Jurkat, Clone E6-1 (cell line): ENCODE measurements at places on chromosomes 13 and 19.

GRCh38 chr13:99288089-99288488 is 19.1 kb downstream of the GPR183 start:
- no peak for DNase-seq

- no peak for DNase-seq
These were observed 96.2 kb upstream of the RFC3 start for GRCh38 chr13:33721724-33722123.

- peak; percentile 30 for DNase-seq
These were observed 13.5 kb downstream of the TUBGCP3 start for GRCh38 chr13:112574416-112574815.

- DNase-seq = no peak
These were observed 11.0 kb downstream of the PAF1 start for GRCh38 chr19:39379865-39380396.

- no peak for DNase-seq
These were observed 36.8 kb upstream of the GAS6 start for GRCh38 chr13:113900646-113901045.

- no peak for DNase-seq
These were observed 10.8 kb downstream of the CREB3L3 start for GRCh38 chr19:4164262-4164661.

DNA sequence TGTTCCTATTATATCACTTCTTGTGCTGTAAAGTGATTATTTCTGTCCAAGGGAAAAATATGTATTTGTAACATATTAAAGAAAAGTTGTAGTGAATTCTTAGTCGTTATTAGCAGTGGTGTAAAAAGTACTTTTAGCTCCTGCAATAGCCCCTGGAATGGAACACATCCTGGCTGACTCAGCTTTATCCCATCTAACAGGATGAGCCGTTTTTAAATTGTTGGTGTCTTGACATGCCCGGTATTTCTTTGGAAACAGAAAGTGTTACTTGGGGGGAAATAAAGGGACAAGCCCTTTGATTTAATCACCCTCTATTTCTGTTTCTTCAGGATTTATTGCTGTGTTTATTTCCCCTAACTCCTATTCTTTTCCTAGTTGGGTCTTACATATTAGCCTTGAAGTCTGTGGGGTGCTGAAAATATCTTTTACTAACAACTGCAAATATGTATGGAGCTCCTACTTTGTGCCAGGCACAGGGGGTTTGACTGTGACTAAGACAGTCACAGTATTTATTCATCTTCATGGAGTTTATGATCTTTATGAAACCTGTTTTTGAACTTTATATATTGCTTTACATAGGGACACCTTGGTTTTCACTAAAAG is 17.9 kb downstream of the COG3 start:
- DNase-seq = no peak

DNA sequence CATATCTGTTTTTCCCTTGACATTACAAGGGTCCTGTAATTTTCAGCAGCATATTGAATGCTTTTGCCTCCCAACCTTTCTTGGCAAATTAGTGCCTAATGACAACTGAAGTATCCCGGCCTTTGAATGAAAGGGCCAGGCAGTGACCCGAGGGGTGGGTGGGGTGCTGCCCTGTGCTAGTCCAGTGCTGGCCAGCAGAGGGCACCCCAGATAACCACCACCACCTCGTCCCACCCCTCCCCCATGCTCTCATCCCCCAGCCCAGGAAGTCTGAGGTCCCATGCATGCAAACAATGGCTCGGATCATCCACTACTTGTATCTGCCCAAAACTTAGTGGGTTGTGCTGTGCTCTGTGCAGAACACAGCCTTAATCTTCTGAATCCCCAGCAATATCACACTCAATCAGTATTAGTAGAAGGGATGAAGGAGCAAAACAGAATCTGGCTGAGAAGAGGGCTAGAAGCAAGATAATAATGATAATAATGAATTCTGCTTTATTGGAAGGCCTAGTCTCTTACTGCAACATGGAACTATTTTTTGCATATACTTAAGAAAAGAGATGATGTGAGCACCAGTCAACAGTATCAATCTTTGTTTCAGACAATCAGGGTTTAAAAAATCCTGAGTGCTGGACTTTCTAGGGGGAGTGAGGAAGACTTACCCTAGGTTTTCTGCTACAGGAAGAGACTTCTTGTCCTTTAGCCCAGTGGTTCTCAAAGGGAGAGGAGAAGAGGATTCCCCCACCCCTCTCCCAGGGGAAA is 3.8 kb downstream of the ATP12A start:
- peak; percentile 41 for DNase-seq

- DNase-seq = no peak
These were observed 8.9 kb downstream of the MED25 start for GRCh38 chr19:49827034-49827433.

- DNase-seq = no peak
These were observed 30.6 kb downstream of the CERS1 start for GRCh38 chr19:18865106-18865972.

- DNase-seq = no peak
These were observed 5.5 kb downstream of the ARRDC2 start for GRCh38 chr19:18013210-18014111.

DNA sequence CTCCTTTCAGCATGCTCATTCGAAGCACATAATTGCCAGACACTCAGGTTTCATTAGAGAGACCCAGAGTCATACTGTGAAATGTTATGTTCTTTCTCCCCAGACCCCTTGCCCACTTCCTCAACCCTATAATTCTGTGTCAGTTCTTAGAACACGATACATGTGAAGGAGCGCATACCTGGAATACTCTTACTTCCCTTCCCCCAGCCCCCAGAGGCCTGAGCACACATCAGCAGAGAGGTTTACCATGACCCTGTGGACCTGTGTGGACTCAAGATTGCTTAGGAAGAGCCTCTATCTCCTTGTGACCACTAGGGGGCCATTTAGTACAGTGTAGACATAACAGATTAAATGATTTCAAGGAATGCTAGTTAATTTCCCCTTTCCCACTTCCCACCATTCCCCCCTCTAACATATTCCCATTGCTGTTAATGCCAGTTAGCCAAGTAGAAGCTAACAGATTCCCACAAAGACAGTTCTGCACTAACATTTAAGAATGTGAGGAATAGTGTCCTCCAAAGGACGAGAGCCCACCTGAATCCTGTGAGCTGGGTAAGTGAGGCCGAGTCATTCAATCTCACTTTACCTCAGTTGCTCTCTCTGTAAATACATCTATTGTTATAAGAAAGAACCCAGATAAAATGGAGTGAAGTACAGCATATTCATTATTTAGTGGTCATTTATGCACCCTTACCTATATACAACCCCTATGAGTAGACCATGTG is 154.2 kb upstream of the MAB21L1 start:
- DNase-seq = peak; percentile 31

DNA sequence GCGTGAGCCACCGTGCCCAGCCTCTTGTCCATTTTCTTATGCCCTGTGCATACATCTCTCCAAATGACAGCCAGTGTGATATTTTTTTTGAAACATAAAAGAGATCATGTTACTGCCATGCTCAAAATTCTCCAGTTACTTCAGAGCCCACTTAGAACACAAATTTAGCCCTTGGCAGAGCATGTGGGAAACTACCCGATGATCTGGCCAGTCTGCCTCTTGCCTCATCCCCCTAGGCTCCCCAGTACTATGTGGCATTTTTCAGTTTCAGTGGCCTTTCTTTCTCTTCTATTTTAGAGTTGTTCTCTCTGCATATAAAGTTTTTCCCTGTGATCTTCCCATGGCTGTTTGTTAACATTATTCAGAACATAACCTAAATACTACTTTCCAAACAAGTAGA is 323.0 kb downstream of the GPC5 start:
- no peak for DNase-seq

DNA sequence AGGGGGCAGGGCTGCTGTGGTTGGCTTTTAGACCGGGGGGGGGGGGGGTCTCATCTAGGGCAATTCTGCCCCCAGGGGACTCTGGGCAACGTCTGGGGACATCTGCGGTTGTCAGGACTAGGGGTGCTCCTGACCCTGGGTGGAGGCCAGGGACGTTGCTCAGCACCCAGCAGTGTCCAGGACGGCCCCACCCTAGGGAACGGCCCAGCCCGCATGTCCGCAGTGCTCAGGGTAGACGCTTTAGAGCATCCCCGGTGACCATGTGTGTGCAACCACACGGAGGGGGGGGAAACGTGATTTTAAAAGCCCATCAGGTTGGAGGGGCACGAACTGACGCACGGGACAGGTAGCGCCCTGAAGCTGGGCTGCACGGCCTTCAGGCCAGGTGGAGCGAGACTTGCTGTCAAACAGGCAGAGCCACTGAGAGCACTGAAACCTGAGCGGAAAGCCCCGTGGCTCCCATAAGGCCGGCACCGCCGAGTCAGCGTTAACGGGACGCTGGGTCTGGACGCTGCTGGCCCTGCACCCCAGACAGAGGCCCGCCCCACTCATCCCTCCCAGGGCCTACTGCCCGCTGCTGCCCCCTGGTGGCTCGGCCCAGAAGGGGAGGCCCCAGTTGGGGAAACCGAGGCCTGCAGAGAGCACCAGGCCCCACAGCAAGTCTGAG is 8.3 kb downstream of the CACTIN start:
- no peak for DNase-seq
